ENCODE measurements at places on chromosomes 3 and 15.

GRCh38 chr3:188583341-188584161, 429.6 kb downstream of the LPP start:
- DNase-seq, result peak; percentile 62

GRCh38 chr15:64017082-64017588, 29.1 kb downstream of the DAPK2 start:
- DNase-seq, result no peak

GRCh38 chr3:63639806-63640205, 12.7 kb upstream of the SNTN start:
- no peak for DNase-seq

DNA sequence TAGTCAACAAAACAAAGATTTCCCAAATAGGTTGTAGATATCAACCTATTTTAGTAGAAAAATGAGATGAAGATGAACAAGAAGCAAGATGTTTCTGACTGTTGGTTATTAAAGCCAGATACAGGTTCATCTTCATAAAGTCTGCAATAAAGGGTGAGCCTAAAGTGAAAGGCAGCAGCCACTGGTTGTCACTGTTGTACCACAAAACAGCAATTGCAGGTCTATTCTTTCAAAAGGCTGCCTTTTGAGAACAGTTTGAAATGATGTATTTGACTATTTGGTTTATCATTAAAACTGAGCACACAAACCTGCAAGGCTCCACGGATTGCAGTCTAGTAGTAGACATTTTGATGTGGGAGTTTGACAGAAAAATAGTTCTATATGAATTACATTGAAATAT, 543.4 kb downstream of the GBE1 start:
- DNase-seq, result no peak

DNA sequence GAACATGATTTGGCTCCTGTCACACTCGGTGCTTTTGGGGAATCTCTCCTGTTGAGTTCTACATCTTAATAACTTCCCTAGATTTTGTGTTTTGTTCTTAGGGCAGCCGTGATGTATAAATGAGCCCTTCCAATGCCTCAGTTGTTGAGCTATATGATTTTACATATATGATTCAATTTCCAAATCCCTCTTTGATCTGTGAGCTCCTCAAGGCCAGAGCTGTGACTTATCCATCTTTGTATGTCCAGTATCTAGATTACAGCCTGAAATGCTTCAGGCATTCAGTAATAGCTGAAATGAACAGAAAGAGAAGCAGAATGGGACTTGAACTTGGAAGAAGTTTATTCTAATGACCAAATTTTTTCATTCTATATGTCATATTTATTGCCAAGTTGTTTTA, 26.6 kb downstream of the CGGBP1 start:
- DNase-seq, result no peak

- DNase-seq, result no peak
Observed at GRCh38 chr3:53844262-53845102, 1.7 kb downstream of the CHDH start.

- no peak for DNase-seq
Observed at GRCh38 chr3:53837331-53837730, 8.9 kb downstream of the CHDH start.

DNA sequence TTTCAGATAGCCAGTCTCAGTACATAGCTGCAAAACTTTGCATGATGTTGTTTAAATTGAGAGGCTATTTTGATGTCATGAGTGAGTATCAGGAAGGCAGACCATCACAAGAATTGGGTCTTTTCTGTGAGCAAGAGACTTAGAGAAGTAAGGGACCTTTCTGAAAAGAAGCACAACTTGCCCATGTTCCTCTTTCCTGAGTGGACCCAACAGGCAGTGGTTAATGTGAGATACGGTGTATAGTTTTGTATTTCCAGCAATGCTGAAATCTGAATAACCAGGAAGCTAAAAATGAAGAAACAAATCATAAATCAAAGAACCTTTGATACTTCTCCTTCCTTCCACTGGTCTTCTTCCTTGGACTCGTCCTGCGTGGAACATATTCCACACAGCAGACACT, 25.1 kb downstream of the MCTP2 start:
- DNase-seq, result no peak

DNA sequence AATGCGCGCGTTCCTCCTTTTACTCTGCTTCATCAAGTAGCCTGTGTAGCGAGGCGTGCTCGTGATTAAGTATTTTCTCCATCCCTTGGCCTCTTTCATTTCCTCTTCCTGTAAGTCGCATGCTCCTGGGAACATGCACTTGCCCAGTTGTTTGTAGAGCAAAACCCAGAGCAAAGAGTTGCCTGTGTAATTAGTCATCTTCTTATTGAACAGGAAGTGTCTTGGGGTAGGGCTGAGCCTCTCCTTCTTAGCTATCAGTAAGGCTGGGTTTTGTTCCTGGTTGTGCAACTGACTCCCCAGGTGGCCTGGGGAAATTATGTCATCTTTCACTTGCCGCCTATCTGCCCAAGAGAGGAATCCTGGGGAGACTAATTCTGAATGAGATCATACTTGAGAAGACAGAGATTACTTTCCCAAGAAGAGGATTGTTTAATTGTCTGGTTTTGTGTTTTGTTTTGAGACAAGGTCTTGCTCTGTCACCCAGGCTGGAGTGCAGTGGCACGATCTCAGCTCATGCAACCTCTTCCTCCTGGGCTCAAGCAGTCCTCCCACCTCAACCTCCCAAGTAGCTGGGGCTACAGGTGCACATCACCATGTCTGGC, 14.9 kb downstream of the LIPH start:
- DNase-seq, result no peak

GRCh38 chr3:121153851-121154250, 245.8 kb downstream of the STXBP5L start:
- DNase-seq, result no peak

GRCh38 chr3:143484846-143485512, 363.3 kb downstream of the SLC9A9 start:
- no peak for DNase-seq

- DNase-seq, result no peak
Observed at GRCh38 chr15:80887148-80887547, 102.5 kb downstream of the MESD start.

GRCh38 chr3:174253196-174253823, 605.8 kb upstream of the NAALADL2 start:
- DNase-seq, result no peak

DNA sequence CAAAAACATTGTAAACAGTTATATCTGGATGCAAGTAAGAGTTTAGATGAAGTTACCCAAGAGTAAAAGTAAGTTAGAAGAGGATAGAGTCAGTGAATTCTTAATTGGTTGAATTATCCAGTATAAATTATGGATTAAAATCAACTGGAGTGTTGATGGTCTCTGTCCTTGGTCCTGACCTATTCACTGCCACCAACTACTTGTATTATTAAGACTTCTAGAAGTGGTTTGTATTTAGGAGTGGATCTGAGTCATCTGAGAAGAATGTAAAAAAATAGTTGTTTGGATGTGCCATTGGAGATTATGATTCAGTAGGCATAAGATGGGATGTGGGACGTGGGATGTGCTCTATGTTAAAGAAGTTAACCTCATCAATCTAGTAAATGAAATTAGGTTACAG, 86.4 kb downstream of the SYNPR start:
- DNase-seq, result no peak

GRCh38 chr3:46465196-46465520, 453 bp upstream of the LTF start:
- DNase-seq, result no peak

DNA sequence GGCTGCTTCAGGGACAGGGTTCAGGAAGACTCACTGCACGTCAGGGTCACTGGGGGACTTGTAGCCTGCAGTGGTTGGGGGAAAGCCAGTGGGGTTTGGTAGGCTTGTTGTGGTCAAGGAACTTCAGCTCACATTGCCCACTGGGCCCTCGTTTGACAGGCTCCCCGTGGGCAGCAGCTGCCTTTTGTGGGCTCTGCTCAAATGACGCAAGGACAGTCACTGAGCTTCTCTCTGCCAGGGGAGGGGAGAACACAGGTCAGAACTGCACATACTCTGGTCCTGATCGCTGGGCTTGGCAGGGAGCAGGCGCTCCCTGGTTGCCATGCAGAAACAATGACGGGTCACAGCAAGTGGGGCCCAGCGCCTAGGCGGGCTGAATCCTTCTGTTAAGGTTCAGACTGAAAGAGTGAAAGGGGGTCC, 45.5 kb downstream of the FAM174B start:
- DNase-seq, result peak; percentile 54

GRCh38 chr15:84983294-84983693, 1.6 kb downstream of the PDE8A start:
- no peak for DNase-seq

DNA sequence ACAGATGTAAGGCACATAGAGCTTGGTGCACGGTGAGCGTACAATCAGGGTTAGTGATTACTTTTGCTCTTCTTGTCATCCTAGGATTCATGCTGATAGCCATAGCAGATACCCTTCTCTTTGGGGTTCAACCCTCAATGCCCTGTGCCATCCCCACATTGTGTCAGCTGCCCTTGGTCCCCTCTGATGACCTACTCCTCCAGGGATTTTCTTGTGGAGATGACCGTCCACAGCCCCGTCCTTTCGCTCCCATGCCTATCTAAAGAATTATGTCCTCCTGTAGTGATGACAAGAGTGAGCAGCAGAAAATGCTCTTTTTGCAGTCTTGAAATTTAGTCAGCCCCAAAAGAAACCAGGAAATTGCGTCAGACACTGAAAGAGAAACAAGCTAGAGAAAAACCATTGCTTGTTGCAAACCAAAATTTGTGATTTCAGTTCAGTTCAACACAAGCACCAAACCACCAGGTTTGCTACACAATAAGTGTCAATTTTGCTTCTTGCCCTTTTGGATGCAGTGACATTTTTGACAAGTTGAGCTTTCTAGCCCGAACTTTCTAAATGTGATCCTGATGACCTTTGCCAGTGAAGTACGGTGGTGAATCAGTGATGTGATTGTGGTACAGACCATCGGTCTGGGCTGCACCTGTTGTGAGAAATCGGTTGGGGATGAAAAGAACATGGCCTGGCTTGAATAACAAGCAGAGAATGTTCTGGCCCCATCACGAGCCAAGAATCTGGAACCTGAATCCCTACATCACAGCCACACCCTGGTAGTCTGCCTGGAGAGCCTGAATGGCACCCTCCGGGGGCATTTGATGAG, 41.3 kb downstream of the CMTM7 start:
- no peak for DNase-seq

- no peak for DNase-seq
Observed at GRCh38 chr3:62261121-62261520, 112.2 kb downstream of the FEZF2 start.

GRCh38 chr3:179565496-179565895, 2.8 kb downstream of the ACTL6A start:
- no peak for DNase-seq

All from activated effector memory CD4-positive, alpha-beta T cell treated with anti-CD3 and anti-CD28 coated beads, Interleukin-2, amount 50 U/mL, for 16 hours (primary cell).